Upper lobe of left lung (tissue), 6 donors: ENCODE measurements at places on chromosomes 3 and 15. TPM values are rescaled to one million over a fixed set of nuclear protein-coding genes. Genes with fewer than 3 reads are reported as not detected.

DNA sequence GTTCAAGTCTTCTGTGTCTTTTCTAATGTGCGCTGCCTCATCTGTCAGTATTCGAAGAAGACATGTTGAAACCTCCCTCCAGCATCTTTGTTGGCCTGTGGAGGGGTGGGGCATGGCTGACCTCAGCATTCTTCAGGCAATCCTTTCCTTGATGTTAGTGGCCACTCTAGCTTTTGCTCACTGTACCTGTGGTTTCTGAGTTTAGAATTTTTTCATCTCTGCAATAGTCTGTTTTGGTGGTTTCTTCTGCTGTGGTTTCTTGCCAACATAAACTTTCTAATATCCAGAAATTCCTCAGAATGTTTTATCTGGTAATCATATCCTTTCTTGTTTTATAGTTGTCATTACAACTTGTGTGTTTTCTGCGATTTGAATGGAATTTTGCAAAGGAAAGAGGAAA is 251.3 kb upstream of the NR2E3 start:
- DNase-seq = no peak

DNA sequence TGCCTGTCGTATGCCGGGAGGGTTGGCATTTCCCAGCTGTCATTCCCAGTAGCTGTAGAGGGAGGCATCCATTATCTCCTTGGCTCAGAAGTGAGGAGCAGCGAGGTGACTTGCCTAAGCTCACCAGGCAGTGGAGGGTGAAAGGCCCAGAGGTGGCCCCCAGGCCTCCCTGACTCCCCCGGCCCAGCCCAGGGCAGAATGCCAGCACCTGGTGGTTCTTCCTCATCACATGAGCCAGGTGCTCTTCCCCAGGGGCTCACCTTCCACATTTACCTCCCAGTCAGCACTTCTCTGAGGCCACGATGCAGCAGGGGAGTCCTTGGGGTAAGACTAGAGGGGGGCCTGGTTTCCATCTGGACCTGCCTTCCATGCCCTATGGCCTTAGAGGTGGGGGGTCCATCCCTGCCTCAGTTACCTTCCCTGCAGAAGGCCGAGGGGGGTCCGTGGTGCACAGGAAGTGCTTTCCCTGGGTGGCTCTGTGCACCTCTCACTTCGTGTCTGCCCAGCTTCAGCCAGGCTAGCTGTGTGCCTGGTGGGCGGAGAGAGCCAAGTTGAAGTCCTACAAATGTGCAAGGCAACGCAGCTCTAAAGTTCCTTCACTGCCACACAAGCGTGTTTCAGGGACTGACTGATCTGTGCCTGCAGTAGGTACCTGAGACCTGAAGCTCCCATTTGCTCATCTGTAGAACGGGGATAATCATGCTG is 70.3 kb upstream of the PLXNA1 start:
- DNase-seq = no peak

SEMA3G gene
- 5.1 TPM for total RNA-seq

- DNase-seq = no peak
Measured at GRCh38 chr3:149812165-149812605, 830 bp upstream of the RNF13 start.

DNA sequence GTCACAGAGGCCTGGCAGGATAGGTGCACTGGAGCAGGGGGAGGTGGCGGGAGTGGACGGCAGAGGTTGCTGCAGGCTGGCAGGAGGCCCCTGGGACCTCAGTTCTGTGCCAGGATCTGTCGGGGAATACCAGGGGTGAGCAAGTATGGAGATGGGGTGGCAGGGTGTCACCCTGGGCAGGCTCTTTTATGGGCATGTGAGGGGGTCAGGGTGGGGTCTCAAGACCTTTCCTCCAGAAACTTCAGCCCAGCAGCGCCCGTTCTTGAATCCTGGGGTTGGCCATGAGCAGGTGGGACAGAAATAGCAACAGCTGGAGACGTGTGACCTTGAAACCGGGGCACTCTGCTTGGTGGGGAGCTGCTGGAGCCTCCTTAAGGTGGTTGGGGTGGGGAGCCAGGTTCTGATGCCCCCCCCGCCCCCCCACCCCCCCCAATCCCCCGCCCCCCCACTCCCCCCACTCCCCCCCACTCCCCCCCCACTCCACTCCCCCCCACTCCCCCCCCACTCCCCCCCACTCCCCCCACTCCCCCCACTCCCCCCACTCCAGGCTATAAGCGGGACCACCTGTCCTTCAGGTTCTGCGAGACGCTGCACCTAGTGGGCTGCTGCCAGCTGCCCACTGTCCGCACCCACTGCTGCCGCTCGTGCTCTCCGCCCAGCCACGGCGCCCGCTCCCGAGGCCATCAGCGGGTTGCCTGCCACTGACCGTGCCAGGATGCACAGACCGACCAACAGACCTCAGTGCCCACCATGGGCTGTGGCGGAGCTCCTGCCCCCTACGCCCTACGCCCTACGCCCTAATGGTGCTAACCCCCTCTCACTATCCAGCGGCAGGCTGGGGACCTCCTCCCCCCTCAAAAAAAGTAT is 84.9 kb downstream of the TBC1D2B start:
- no peak for DNase-seq

DUOX1 gene
- 640 TPM for total RNA-seq

DNA sequence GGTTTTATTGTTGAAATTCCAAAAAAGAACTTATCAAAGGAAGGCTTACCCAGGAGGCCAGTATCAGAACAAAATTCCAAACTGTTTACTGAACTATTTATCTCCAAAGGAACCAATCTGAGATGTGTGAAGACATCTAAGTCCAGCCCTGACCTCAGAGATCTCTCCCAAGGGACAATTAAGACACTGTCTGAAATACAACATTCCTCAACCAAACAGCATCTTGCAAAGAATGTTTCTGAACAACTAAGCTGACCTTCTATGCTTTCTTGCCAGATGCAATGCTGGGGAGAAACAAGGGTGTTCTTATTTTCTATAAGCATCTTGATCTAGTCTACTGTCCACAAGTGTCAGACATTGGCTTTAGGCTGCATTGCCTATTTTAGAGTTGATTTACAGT is 13.6 kb downstream of the PDZRN3 start:
- DNase-seq = no peak

DNA sequence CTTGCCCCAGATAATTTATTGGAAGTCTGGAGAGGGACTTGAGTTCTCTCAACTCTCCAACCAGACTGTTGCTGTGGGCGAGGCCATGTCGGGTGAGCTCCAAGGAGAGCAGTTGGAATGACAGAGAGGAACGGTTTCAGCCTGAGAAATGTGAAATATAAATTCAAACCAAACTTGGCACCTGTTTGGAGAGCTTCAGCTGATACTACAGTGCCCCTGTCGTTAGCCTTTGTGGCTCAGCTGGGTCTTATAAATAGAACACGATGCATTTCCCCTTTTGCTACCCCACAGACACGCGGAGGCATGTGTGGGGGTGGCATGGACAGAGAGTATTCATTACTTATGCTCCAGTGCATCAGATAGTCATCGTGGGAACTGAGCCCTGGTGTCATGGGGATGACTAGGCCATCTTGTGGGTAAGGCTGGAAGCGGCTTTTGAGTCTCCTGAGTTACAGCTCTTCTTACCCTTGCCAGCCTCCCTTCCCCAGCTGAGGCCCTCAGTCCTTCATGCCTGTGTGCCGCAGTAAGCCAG is 15.6 kb downstream of the SMAD3 start:
- DNase-seq = no peak
